Activated CD8-positive, alpha-beta memory T cell treated with anti-CD3 and anti-CD28 coated beads for 1 hour (primary cell): ENCODE measurements at places on chromosomes 3 and 15.

GRCh38 chr3:6516143-6516542 is 344.8 kb upstream of the GRM7 start:
- no peak for DNase-seq

- DNase-seq = no peak
Measured at GRCh38 chr15:67831363-67831762, 6.1 kb downstream of the SKOR1 start.

GRCh38 chr3:69422751-69423150 is 36.9 kb upstream of the FRMD4B start:
- DNase-seq = no peak

DNA sequence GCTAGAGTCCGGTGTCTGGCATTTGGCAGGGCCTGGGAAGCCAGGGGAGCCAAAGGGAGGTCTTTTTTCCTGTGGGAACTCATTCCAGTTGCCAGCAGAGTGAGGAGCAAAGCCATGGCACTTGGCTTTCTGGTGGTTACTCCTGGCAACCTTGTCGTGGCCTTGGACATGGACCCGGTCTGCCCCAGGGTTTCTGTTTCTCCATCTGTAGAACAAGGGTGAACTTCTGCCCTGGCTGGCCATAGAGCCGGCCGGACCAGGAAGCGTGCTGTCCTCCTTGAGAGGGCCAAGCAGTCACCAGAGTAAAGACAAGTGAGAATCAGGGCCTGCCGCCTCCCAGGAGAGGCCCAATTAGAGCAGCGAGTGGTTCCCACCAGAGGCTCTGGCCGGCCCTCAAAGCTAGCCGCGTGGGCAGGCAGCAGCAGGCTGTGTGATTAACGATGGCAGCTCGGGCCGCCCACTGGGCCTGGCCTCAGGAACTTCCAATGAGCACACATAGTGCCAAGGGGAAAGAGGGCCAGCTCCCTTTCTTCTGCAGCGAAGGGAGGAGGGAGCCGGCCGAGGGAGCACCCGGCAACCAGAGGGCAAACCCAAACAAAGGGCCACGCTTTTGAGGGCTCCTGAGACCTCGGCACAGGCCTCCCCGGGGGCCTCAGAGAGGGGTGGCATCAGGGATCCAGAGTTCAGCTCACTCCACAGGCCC is 29.1 kb upstream of the ELP6 start:
- no peak for DNase-seq

DNA sequence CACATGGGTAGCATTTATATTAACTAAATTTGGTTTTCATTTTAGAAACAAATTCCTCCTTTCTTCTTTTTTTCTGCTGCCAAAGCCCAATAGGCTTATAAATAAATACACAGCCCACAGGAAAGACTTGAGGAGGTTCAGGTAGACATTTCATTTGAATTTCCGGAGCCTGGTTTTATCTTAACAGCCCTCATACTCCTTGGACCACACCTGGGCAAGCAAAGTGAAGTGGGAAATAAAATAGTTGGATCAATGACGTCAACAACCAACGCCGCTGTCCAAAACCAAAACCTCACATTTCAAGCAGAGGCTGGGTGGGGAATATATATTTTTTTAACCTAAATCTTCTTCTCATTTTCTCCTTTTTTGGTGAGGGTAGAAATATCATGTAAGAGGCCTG is 53.2 kb downstream of the RFTN1 start:
- DNase-seq = no peak

GRCh38 chr3:24235121-24235520 is 259.5 kb downstream of the THRB start:
- DNase-seq = no peak

DNA sequence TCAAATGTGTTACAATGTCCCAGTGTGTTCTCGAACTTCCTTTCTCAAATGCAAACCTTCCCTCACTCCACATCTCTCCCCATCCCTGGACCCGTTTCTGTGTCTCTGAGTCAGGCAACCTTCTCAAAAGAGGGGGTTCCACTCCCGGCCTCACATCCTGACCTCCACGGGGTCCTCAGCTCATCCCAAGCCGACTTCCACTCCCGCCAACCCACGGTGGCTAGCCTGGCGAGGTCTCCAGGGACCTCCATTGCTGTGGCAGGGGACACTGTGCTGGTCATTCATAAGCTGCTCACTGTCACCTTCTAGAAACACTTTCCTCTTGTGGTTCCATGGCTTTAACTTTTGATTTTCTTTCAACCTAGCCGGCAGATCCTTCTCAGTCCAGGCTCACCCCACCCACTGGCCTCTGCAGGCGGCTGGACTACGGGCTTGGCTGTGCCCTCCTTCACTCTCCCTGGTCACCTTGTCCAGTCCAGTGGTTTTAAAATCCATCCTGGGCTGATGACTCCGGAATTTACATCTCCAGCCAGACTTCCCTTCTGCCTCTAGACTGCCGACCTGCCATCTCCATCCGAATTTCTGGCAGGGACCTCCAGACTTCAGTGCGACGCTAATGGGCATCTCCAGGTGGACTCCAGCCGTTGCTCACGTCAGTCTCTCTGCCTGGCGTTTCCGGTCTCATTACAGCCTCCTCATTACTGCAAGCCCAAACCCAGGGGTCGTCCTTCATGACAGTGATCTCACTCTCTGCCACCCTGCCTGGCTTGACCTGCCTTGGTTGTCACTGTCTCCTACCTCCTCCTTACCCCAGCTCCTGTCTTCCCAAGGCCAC is 20.0 kb downstream of the ABTB1 start:
- no peak for DNase-seq

- DNase-seq = no peak
Measured at GRCh38 chr3:69360690-69361089, 25.2 kb downstream of the FRMD4B start.

DNA sequence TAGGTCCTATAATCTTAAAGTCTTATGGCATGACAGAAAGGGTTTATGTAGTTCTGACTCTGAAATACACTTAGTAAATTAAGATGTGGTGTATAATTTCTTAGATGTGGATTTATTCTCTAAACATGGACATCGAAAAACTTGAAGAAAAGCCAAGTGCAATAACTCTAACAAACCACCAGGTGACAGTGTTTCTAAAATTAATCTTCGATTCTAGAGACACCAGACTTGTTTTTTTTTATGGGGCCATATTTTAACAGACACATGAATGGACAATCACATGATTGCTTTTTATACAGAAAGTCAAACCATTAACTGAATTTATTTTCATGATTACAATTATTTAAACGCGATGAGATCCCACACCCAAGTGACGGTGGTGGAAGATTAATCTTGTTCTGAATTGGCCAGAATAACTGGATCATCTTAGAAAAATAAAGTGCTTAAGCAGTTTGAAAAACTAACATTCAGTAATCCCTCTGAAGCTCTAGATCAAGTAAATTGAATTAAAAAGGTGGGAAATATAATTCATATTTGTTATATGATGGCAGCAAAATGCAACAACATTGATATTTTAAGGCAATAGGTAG is 305.1 kb downstream of the LSAMP start:
- no peak for DNase-seq

DNA sequence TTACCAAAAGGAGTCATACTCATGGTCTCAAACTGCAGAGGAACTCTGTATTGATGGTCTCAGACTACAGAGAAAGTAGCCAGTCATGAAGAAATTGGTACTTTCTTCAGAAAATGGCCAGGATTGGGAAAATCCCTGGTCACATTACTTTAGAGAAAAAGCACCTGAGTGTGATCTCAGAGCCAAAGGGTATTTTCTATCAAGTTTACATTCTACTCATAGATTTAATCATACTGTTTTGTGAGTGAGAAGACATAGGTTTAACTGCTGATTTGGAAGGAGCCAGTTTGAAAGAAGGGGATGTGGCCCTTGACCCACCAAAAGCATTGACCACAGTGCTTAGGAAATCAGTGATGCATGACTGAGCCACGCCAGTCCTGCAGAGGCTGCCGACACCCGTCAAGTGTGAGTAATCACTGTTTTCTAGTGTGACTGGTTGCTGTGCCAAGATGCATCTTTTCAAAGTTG is 203.6 kb downstream of the AKAP13 start:
- DNase-seq = no peak

DNA sequence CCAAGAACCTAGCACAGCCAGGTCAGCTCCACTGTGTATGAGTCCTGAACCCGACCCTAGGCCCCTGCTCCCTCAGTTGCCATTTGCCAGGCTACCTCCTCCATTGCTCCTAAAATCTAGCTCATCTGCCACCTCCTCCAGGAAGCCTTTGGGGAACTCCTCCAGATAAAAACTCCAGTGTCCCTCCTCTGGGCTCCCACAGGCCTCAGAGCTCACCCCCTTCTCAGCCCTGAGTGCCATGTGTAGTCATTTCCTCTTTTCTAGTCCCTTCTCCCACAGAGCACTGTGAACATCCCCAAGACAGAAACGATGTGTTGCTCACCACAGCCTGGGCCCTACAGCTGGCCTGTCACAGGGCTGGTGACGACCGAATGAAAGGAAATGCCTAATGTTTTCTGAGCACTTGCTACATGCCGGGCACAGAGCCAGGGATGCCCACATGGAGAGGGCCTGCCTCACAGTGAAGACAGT is 61.0 kb downstream of the IQSEC1 start:
- DNase-seq = peak; percentile 19

- DNase-seq = no peak
Measured at GRCh38 chr3:58898513-58898912, 151.3 kb downstream of the CFAP20DC start.

GRCh38 chr3:18237251-18238005 is 187.7 kb downstream of the SATB1 start:
- no peak for DNase-seq

GRCh38 chr3:132661101-132661500 is 972 bp downstream of the UBA5 start:
- DNase-seq = no peak

DNA sequence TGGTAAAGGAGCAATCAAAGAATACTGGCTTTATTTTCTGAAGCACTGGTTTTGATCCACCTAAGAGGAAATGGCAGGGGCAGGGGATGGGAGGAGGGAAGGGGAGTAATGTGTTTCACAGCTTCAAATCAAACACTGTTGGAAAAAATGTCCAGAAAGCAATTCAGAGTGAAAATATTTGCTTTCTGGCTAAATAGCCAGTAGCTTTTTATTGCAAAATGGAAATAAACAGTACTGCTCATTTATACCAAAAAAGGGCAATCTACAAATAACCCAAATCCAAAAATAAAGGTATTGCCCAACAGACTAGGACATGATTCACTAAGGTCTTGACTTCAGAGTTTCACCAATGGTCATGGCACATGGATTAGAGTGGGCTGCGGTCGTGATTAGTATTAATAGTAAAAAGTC is 279.3 kb upstream of the THBS1 start:
- no peak for DNase-seq

DNA sequence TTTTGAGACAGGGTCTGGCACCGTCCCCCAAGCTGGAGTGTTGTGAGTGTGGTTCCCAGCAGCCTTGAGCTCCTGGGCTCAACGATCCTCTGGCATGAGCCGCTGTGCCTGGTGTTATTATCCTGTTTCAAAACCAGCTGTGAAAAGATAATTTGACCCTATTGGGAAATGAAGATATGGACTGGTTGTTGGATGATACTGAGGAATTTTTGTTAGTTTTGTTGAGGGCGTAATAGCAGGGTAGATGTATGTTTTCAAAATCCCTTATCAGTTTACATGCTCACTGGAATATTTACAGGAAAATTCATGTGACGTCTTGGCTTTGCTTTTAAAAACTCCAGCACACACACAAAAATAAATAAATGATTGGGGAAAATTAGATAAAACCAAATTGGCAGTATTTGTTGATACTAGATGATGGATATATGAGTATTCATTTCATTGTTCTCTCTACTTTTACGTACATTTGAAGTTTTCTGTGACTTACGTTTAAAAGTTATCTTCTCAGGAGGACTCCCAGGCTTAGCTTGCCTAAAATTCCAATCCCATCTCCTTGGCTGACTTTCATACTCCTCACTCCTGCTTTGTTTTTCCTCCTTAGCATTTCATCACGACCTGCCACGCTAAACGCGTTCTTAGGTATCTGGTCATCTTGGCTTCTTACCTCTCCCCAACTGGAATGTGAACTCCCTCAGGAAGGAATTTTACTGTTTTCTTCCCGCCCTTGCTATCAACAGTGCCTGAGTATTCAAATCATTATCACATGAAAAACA is 56.8 kb upstream of the TFRC start:
- DNase-seq = no peak

DNA sequence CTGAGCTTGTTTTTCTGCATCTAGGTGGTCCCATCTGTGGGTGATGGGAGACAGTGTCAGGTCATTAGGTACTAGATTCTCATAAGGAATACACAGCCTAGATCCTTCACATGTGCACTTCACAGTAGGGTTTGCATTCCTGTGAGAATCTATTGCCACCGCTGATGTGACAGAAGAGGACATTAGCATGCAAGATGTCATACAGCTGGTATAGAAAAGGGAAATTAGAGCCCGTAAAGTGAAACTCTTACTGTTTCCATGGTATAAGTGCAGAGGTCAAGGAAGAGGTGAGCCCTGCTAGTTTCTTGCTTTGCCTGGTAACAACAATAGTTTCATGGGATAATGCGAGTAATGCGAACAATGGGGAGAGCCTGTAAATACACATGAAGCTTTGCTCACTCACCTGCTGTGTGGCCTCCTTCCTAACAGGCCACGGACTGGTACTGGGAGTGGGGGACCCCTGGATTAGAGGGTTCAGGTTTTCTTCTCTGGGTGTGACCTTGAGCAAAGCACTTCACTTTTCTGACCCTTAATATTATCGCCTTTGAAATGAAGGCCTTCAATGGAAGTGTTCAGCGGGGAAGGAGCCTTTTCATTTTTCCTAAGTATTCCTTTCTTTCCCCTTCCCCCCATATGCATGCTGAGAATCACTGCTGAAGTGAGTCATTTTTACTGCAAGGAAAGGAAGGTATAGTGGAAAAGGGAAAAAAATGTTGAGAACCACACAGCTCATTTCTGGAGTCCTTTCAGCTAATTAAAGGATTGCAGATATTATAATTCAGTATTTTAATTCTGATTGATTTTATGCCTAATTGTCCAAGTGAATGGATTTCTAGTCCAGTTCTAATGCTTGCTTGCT is 286.4 kb downstream of the UBE2E2 start:
- DNase-seq = no peak

DNA sequence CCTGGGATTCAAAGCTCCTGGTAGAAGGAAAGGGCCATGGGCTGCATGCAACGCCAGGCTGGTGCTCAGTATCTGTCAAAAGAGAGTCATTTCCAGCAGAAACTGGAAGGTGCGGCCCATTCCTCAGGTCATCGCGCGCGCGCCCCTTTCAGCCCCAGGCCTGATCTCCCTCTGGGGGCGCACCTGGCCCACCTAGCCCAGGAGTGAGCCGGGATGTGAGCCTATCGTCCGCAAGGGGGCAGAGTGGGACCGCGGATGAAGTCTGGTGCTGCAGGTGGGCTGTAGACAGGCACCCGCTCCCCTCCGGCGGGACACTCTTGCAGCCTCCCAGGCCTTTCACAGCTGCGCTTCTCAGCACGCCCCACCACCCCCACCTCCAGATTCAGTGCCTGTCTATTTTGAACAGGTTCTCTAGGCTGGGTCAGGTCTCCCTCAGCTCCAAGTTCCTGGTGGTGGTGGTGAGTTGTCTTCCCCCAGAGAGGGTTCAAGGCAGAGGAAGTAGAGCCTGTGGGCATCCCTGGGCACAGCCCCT is 5.8 kb upstream of the RPL29 start:
- DNase-seq = peak; percentile 73

DNA sequence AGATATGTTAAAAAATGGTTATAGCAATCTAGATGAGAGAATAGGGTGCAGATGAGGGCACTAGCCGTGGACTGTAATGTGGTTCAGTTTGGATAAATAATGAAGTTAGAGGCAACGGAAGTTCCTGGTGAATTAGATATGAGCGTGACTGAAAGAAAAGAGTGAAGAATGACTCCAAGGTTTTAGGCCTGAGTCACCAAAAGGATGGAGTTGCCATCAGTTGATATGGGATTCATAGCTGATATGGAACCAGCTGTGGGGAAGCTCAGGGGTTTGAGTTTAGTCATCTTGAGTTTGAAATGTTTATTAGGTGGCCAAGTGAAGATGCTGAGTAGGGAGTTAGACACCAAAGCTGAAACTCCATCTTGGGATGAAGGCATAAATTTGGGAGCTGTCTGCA is 66.2 kb downstream of the SSR3 start:
- DNase-seq = no peak
